ENCODE measurements at places on chromosomes 6 and 20. TPM values are rescaled to one million over a fixed set of nuclear protein-coding genes. Genes with fewer than 3 reads are reported as not detected.
A peak's percentile ranks its signal among the peaks of the same experiment; 100 is the strongest.

DNA sequence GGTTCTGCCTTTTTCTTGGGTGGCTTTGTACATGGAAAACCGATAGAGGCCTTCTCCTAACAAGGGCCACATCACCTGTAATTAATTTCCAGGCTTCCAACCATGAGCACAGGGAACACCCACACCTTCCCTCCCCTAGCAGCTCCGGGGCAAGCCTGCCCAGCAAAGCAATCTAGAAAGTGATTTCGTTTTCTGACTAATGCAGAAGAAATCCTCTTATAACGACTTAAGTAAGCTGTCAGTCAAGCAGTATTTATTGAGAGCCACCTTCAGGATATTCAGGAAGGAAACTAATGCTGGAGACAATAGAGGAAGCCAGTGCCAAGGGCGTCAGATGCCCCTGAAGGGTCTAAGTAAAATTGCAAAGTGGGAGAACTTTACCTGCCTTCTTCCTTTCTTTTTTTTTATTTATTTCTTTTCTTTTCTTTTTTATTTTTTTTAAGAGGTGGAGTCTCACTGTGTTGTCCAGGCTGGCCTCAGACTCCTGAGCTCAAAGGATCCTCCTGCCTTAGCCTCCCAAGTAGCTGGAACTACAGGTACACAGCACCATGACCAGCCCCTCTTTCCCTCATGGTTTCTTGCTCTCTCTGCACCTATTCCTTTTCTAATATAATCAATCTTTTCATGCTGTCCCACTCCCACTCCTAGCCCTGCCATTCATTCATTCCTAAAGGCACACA, 67.5 kb upstream of the MBOAT1 start:
- H3K4me1 ChIP-seq: peaks cover 2% of the 10 kb centered on the region
- DNase-seq: no peak
- no peak overlapping the region for H3K4me3 ChIP-seq
- H3K27me3 ChIP-seq: peaks cover 83% of the 10 kb centered on the region
- no peak overlapping the region for H3K27ac ChIP-seq

DNA sequence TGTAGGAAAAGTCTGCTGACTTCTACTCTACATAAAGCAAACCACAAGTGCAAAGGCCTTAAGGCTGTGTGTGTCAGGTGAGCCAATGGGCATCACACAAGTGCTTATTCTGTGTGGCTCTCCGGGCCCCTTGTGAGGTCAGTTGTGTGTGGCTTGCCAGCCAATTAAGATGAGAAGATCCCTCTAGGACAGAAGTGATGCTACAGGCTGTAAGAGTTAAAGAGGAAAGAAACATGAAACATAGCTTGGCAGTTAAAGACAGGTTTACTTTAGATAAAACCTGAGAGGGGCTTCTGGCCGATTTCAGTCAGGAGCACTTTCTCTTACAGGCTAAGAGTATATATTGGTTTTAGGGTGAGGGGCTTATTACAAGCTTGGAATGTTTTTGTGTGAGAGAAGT, 242.4 kb downstream of the NFATC2 start:
- peaks cover 7% of the 10 kb centered on the region for H3K36me3 ChIP-seq
- DNase-seq: no peak
- peaks cover 8% of the 10 kb centered on the region for H3K4me1 ChIP-seq

DNA sequence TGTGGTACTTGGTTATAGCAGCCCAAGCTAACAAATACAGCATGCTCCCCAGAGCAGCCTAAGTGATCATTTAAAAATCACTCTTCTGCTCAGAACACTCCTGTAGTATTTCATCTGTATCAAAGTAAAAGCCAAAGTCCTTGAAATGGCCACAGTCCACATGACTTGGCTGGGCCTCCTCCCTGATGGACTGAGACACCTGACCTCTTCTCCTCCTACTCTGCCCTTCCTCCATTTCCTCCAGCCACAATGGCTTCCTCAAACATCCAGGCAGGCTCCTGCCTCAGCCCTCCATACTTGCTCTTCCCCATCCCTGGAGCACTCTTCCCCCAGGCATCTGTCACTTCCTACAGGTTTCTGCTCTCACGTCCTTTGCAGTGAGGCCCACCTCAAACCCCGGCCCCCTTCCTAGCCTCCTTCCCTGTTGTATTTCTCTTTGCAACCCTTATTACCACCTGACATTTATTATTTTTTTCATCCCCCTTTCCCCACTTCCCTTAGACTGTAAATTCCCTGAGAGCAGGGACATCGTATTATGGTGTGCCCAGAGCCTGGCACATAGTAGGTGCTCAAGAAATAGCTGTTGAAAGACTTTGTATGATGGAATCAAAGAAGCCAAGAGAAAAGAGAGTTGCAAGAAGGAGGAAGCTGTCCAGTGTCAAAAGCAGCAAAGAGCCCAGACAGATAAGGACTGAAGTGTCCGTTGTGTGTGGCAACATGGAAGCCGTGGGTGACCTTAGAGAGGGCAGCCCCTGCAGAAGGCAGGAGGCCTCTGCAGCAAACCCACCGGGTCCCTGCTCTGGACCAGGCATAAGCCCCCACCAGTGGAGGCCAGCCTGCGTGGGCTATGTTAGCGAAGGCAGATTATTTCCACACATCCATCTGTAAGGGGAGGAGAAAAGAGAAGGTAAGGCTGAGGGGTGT, 87.5 kb downstream of the TRERF1 start:
- no peaks in the 10 kb centered on the region for H3K4me1 ChIP-seq
- H3K27me3 ChIP-seq: no peaks in the 10 kb centered on the region
- peaks cover 3% of the 10 kb centered on the region for H3K36me3 ChIP-seq
- no peak for DNase-seq
- no peak overlapping the region for H3K27ac ChIP-seq

DNA sequence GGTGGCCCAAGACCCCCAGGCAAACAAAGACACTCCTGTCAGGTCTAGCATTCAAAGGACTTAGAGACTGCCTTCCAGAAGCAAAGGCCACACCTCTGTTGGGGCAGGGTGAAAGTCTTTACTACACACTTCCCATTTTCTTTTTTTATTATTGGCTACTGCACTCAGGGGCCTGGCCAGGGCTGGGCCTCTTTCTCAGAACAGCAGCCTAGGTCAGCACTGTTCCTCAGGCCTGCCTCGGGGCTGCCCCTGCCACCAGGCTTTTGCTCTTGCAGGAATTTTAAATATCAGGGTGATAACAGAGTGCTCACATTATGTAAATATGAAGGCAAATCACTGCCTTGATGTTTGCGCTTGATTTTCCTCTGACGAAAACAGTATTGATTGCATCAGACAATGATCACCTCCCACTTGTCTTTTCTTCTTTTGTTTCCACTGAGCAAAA, 18.5 kb downstream of the GSTA4 start:
- peak overlapping the region; percentile 19 for H3K4me3 ChIP-seq
- H3K36me3 ChIP-seq: peaks cover 2% of the 10 kb centered on the region
- H3K4me1 ChIP-seq: peaks cover 20% of the 10 kb centered on the region
- DNase-seq: no peak

OPN5 gene
- 0.09 TPM for total RNA-seq

TNNC2 gene
- total RNA-seq: not detected

DNA sequence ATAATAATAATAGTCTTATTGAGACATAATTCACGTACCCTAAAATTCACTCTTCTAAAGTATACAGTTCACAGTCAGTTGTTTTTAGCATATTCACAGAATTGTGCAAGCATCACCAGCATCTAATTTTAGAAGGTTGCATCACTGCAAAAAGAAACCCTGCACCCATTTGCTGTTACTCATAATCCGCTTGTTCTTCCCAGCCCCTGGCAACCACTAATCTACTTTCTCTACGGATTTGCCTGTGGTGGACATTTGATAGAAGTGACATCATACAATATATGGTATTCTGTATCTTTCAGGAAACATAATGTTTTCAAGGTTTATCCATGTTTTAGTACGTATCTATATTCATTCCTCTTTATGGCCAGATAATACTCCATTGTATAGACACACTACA, 41.5 kb upstream of the FAM184A start:
- no peaks in the 10 kb centered on the region for H3K4me1 ChIP-seq
- DNase-seq: no peak
- H3K27me3 ChIP-seq: peaks cover 20% of the 10 kb centered on the region
- no peaks in the 10 kb centered on the region for H3K36me3 ChIP-seq
- no peak overlapping the region for H3K4me3 ChIP-seq

Data from progenitor cell of endocrine pancreas (in vitro differentiated cells).